ENCODE measurements at places on chromosomes 4 and X.
A peak's percentile ranks its signal among the peaks of the same experiment; 100 is the strongest.

GRCh38 chr4:108950158-108950915 lies 187.5 kb upstream of the ETNPPL start:
- no peak for DNase-seq

DNA sequence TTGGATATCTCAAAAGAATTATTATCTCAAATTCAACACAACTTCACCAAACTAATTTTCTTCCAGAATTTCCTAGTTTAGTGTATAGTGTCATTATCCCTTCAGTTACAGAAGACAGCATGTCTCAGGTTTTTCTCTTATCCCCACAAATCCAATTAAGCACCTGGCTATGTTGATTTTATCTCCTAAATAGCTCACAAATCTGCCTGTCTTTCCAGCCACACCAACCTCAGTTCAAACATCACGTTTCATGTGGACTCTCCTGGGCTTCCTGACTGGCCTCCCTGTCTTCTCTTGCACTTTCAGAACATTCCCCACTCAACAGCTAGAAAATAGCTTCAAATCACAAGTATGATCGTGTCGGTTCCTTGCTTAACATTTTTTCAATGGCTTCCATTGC lies 14.8 kb downstream of the STK32B start:
- no peak for DNase-seq

- DNase-seq = no peak
Measured at GRCh38 chr4:154078504-154079350, 289.8 kb upstream of the SFRP2 start.

DNA sequence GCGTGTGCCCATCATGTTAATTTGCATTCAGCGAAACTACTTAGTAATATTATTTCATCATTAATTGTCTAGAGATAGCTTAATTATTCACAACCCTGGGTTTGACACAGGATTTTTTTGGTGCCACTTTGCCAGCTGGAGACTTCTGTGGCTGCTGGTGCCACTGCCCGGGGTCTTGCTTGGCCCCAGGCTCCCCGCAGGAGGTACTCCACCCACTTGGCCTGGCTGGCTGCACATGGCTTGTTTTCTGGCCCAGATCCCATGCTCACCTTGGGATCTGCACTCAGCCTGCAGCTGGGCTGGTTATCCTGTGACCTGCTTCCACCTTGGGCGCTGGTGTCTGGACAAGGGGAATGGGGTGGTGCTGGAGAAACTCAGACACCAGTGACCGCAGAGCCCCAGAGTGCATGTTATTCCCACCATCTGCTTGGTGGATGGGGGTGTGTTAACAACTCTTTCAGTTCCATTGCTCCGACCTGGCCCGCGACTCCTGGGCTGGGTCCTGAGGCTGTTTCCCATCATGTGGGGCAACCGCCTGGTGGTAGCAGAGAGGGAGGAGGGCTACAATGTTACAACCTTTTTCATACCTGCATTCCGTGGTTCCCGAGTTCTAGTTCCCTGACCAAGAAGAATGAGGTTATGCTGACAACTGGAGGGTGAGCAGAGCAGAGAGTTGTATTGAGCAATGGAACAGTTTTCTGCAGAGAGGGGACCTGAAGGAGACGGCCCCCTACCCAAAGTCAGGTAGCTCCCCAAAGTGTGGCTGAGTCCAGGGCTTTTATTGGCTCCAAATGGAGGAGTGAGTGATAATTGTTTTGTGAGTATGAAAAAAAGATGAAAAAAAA lies 1950.0 kb upstream of the IGFBP7 start:
- no peak for DNase-seq

DNA sequence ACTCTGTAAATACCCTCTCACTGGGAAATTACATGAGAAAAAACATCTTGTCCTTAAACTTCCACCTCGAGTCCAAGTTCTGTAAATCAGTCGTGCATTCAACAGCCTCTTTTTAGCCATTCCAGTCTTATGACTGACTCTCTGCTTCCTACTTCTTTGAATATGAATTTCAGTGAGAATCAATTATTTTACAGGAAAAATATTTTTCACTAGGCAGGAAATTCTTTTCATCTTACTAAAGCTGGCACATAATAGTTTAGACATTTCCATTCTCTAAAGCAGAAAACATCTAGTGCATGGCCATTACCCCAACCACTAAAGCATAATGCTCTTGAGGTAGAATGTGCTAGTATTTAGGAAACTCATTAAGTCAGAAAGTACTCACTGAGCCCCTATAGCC lies 565.7 kb upstream of the FAT1 start:
- DNase-seq = no peak

DNA sequence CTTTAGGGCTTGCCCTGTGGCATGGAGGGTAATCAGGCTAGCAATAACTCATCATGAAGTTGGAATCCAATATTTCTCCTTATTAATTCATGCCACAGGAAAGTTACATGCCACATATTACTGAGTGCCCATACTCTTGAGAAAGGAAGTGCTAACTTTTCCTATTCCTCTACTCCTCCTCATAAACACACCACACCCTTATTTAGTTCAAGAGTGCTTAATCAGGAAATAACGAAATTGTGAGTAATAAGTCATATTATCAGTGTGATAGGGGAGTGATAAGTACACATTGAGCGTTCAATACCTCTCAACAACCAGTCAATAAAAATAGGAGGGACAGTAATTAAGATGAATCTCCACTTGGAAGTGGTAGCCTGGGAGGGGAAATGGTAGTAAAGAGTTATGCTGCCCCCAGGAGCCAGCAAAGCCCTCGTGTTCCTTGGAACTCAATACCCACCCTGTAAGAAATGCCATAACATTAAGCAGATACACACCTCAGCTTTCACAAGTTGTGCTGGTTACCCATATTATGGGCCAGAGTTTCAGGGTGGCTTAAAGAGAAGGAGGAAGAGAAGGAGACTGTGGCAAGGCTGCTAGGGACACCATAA lies 410.0 kb upstream of the NR3C2 start:
- DNase-seq = no peak

DNA sequence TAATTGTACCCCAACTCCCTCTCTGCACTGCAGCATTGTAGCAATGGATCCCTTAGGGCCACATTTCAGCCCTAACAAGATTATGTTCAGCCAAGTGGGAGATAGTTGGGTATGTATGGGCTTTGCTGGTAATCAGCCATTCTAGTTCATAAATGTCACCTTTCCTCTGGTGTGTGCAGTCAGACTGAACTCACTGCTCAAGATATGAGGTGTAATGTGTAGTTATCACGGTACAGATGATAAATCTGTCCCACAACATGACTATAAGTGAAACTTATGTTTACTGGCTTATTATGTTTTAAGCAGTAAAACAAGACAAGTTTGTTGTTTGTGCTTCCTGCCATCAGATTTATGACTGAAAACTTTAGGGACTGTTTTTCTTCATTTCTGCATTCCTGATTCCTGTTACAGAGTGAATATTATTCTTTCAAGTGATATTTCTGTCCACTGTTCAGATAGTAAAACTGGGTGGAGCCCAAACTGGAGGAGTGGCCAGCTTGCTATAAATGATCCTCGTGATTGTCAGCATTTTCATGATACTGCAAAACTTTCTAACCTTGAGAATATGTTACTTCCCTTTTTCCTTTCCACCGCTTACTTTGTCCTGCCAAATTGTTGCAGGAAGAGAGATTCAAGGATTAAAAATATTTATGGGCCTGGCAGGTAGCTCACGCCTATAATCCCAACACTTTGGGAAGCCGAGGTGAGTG lies 44.9 kb downstream of the ANAPC4 start:
- peak; percentile 28 for DNase-seq

DNA sequence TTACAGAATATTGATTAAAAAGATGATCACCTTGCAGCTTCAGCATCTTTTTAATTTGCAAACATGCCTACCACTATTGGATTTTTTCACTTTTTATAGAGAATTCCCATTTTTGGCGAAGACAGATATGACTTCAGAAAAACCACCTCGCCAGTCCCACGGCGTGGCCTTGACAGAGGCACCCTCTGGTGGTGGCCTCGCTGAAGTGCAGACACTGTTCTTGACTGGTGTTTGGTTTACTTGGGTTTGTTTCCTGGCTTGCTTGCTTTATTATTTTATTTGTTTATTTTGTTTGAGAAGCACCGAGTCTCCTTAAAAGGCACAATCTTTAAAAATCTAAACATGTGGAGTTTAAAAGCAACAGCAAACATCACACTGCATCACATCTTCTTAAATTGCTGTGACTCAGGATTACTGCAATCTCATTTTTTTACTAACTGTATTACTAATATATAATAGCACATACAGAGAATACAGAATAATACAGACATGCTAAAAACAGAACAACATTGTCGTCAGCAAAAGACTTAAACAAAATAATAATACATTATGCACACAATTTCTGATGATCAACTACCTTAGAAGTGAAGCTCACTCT lies 13.1 kb upstream of the AMTN start:
- DNase-seq = peak; percentile 50

DNA sequence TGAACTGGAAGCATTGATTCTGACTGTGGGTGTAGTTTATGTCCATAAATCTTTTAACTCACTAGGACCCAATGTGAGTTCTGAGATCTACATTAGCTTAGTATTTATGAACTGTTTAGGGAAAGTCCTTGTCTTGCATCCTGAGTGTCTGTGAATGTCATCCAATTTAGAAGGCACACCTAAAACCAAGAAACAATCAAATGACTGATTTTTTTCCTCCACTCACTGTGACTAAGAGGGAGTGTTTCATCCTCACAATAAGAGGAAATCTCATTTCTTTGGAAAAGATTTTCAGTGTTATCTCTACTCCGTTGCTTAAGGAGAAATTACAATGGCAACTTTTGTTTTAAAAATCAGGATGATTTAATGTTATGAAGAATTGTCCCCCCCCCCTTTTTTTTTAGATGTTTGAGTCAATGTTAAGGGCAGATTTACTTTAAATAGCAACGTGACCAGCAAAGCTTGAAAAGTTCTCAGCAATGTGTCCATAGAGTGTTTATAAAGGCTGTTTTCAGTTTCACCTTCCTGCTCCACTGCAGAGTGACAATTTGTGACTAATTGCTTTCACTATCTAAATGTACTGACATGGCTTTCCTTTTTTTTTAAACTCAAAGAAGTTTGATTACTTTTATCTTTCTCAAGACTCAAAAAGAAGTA lies 173.0 kb downstream of the SPCS3 start:
- DNase-seq = no peak

DNA sequence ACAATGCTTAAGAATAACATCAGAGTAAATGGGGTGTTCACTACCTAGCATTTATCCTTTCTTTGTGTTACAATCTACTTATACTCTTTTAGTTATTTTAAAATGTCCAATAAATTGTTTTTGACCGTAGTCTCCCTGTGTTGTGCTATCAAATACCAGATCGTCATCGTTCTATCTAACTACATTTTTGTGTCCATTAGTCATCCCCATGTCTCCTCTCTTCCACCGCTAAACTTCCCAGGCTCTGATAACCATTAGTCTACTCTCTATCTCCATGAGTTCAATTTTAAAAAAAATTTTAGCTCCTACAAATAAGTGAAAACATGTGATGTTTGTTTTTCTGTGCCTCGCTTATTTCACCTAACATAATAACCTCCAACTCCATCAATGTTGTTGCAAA lies 381.9 kb downstream of the PRDM5 start:
- DNase-seq = no peak
